ENCODE measurements at places on chromosomes 7 and 10.

GRCh38 chr7:80711531-80711930, 73.1 kb downstream of the CD36 start:
- no peak for DNase-seq

GRCh38 chr7:369476-370258, 79.7 kb downstream of the FOXL3 start:
- no peak for DNase-seq

- DNase-seq = no peak
Observed at GRCh38 chr10:110486680-110487410, 10.9 kb upstream of the DUSP5 start.

DNA sequence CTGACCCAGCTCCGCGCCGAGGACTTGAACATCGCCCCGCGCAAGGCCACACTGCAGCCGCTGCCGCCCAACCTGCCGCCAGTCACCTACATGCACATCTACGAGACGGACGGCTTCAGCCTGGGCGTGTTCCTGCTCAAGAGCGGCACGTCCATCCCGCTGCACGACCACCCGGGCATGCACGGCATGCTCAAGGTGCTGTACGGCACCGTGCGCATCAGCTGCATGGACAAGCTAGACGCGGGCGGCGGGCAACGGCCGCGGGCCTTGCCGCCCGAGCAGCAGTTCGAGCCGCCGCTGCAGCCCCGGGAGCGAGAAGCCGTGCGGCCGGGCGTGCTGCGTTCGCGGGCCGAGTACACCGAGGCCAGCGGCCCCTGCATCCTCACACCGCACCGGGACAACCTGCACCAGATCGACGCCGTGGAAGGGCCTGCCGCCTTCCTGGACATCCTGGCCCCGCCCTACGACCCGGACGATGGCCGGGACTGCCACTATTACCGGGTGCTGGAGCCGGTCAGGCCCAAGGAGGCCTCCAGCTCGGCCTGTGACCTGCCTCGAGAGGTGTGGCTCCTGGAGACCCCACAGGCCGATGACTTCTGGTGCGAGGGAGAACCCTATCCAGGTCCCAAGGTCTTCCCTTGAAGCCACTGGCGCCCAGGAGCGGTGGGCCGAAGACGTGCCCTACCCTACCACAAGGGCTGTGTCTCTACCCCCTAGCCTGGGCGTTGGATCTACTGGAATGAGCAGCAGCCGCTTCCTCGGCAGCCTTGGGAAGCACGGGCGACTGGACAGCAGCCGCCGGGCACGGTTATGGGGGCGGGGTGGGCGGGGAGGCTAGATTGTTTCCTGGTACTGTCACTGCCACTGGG, 945 bp downstream of the ADO start:
- DNase-seq = peak; percentile 79

GRCh38 chr7:127226685-127227374, 25.9 kb downstream of the GRM8 start:
- DNase-seq = no peak

DNA sequence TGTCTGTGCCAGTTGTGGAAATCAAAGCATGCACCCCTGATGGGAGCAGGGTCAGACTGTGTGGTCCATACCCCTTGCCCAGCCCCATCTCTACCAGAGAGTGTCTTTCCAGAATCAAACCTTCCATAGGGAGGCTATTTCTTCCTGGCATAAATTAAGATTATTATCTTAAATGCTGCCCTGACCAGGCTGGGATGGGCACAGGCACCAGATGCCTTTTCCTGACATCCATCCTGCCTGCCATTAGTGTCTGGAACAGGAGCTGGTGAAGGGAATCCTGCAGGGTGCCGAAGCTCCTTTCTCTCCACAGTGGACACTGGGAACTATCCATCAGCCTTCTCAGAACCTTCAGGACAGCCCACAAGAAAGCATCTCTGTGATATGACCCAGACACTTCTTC, 296.3 kb downstream of the GRID1 start:
- no peak for DNase-seq

GRCh38 chr10:14382531-14382930, 51.8 kb upstream of the FRMD4A start:
- DNase-seq = no peak

DNA sequence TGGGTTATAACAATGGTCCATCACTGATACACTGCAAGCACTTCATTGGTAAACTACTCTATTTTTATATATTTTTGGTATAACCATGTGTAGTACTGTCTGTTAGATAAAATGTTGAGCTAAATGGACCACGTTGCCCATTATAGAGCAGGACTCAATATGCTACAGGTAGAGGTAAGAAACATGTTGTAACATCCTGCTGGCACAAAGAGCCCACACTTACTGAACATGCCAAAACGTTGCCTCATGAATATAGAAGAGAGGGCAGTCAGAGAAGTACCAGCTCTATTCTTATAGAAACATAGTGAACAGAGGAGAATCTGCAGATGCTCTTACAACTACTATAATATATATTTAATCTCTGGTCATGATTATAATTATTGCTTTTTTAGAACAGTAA, 18.4 kb upstream of the MET start:
- no peak for DNase-seq

DNA sequence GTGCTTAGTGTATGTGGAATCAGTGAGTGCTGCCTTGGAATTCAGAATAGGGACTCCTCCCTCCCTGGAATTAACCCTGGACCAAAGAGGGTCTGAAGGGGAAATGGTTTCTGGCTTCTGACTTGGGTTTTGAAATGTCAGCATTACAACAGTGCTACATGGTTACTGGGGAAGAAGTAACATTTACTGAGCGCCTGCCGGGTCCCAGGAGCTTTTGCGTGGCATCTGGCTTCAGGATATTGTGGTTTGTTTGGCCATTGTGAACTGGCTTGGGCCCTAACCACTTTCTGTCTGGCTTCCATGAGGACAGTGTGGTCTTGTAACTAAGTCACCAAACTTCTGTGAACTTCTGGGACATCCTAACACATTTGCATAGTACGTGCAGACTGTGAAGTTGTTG, 21.3 kb downstream of the TSPAN15 start:
- DNase-seq = no peak

DNA sequence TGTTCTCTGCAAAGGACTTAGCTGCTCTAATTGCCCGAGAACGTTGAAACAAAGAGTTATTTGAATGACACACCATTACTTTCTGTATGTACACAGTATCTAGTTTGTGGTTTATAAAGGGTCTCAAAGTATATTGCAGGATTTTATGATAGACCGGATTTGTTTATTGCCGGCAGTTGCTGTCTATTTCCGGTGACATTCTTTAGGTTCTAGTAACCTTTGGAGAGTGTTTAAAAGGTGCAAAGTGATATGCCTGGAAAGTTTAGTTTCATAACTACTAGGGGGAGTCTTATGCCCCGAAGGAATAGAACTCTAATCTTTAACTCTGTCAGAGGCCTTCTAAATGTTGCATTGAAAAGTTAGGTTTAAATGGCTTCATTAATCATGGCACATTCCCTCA, 63.8 kb downstream of the PAPSS2 start:
- no peak for DNase-seq

DNA sequence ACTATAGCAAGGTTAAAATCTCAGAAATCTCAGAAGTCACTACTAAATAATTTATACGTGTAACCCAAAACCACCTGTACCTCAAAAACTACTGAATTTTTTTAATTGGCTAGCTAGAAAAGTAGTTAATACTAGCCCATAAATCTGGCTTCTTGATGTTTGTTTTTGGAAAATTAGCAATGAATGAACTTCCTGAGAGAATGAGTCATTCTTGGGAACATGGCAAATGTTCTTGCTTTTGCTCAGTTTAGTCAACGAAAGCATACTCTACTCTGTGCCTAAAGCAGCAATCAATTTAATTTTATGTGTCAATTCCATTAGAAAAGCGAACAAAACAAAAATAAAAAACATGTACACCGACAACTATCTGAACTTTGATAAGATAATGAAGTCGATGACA, 69.2 kb downstream of the SEMA3E start:
- no peak for DNase-seq

GRCh38 chr10:68561865-68562649, 1.9 kb downstream of the TET1 start:
- DNase-seq = peak; percentile 19

GRCh38 chr10:88592906-88593305, 6.3 kb downstream of the LIPJ start:
- DNase-seq = no peak

GRCh38 chr7:25775999-25776743, 375.8 kb upstream of the NFE2L3 start:
- no peak for DNase-seq

DNA sequence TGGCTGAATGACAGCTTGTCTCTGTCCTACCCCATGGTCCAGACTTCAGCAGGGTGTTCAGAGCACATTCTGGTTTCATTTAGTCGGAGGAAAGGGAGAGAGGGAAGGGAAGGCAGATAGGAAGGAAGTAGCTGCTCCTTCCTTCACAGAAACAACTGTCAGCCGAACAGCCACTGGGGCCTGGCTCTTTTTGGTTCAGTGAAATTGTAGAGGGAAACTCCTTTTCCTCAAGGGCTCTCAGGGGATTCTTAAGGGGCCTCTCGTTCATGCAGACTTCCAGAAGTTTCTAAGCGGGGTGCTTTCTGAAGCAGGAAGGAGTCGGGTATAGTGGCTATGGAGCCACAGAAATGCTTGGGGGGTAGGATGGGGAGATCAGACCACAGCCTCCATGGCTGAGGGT, 56.4 kb downstream of the TLL2 start:
- no peak for DNase-seq

- no peak for DNase-seq
Observed at GRCh38 chr10:105268961-105269360, 627.9 kb downstream of the SORCS3 start.

DNA sequence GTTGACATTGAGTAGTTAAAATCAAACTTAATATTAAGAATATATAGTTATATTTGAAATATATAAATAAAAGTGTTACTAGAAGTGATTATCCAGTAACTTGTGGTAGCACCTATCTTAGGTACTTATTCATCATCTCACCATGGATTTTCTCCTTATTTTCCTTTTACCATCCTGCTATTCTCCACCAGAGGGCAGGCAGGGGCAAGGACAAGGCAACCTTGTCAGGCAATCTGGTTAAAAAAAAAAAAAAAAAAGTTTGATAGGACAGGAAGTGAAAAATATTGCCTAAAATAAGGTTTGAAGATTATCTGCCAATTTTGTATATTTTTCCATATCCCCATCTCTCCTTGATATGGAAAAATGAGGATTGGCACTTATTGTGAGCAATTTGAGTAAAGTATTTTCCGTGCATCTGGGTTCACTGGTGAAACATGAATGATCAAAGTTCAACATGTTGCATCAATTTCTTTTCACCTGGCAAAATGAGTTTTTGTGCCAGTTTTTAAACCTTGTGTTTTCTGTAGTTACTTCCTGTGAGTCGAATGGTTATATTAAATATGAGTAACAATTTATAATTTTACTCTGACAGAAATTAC, 256.7 kb downstream of the AGMO start:
- peak; percentile 19 for DNase-seq

- no peak for DNase-seq
Observed at GRCh38 chr7:71290452-71290851, 158.5 kb downstream of the GALNT17 start.

DNA sequence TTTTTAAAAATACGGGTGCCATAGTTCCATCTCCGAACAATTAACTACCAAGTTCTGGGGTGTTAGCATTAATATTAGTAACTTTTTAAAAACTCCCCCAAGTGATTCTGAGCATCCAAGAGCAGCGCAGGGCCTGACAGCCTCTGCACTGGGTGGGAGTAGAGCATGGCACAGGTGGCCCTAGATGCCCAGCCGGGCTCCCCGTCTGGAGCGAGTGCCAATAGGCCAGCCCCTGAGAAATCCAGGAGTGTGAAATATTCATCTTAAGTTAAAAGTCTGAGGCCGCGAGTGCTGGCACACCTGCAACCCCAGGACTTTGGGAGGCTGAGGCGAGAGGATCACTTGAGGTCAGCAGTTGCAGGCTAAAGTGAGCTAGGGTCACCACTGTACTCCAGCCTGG, 16.2 kb downstream of the FAM107B start:
- no peak for DNase-seq

DNA sequence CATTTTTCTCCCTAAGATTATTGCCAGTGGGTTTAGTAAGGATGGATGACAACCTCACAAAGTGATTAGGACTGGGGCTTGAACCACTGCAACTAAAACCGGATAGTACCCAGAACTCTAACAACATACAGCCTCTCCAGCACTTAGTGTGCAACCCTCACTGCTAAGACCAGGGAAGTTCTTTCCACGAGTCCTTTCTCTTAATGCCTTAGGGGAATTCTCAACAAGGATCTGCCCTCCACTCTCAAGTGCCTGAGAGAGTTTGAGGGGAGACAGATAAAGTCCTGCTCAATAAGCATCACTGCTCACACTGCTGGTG, 104.6 kb downstream of the NRP1 start:
- no peak for DNase-seq

- DNase-seq = no peak
Observed at GRCh38 chr7:131945957-131946544, 389.6 kb upstream of the PODXL start.

DNA sequence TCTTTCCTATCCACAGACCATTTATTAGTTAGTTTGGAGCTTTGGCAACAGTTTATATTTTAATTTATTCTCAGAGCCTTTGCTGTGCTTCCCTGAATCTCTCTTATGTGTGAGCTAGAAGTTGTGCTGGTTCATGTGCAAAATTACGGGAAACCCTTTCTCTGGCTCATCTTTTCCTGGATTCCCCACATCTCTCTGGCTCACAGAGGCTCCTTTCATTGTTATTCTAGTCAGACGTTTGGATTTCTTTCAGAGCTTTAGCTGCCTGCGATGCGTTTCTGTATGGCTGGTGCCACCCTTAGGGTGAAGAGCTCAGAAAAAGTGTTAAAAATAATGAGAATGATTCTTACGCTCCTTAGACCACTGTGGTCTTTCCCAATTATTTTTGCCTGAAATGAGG, 53.3 kb downstream of the TPST1 start:
- no peak for DNase-seq

- DNase-seq = peak; percentile 41
Observed at GRCh38 chr7:101817471-101818286, at the start of gene CUX1. Gene CUX1 (plus strand): TSS chr7:101817626. CDS start chr7:101817640, 14 bp downstream.

DNA sequence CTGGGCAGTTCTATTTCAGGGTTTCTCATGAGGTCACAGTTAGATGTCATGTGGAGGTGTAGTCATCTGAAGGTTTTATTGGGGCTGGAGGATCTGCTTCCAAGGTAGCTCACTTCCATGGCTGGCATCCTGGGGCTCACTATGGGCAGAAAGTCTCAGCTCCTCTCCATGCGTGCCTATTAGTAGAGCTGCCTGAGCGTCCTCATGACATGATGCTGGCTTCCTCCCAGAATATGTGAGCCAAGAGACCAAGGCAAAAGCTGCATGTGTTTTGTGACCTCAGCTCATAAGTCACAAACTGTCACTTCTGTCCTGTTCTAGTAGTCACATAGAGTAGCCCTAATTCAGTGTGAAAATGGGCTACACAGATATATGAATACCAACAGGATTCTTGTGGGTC, 524.4 kb downstream of the SUGCT start:
- DNase-seq = peak; percentile 9
